NCI-H146 (cell line): ENCODE measurements at places on chromosomes 1 and 21.

DNA sequence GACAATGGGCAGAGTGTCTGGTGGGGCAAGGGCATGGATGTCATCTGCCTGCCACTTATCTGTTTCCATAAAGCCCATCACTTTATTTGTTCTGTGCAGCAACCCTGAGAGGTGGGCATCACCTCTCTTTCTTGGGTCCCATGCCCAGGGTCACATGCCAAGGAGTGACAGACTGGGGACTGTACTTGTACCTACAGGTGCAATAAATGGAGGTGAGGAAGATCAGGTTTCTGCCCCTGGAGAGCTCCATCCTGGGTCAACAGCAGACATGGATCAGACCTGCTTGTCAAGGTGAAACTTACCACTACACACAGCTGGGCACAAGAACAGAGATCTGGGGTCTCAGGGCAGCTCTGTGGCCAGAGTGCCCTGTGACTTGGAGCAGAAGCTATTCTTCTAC, 18.4 kb upstream of the PRDM16 start:
- DNase-seq = no peak

DNA sequence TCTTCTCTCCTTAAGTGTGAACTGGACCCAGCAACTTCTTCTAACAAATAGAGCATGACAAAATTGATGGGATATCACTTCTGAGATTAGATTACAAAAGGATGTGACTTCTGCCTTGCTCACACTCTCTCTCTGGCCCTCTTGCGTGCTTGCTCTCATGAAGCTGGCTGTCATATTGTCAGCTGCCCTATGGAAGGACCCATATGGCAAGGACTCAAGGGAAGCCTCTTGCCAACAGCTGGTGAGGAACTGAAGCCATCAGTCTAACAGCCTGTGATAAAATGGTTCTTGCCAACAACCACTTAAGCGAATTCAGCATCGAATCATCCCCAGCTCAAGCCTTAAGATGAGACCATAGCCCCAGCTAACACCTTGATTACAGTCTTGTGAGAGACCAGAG, 4.8 kb upstream of the TLR5 start:
- no peak for DNase-seq

- DNase-seq = no peak
These were observed 11.8 kb downstream of the TMEM240 start for GRCh38 chr1:1528301-1529267.

DNA sequence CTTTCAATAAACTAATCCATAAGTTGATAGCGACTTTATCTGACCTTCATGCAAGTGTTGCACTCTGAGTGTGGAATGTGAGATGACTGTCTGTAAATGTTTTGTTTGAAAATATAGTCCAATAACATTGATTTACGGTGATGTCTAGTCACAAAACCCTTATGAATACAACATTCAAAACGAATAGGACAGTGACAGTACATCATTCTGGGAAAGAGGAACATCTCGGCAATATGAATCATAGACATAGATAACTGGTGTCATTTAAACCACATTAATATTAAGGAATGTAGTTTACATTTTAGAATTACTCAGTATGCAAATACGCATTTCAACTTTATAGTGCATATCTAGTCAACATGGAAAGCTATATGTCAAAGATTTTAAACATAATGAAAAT, 1311.6 kb upstream of the ADGRL4 start:
- no peak for DNase-seq

GRCh38 chr1:36482724-36483388, at the start of gene CSF3R:
Gene CSF3R, minus strand, starts transcription at chr1:36482913. Its CDS starts 3,417 bp downstream, at chr1:36479496.
- DNase-seq = no peak

DNA sequence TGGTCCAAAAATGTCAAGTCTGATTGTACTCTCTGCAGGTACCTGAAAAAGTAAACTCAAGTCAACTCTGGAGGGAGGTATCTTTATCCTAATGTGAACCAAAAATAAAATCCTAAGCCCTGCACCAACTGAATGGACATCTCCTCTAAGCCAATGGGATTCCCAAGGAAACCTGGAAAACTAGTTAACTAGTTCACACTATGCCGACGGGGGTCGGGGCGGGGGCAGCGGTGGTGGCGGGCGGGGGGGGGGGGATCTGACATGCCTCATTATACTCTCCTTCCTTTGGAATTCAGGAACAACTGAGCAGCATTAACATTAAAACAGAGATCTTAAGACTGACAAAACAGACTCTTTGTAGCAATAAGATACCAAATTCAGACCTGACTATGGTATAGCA, 452.6 kb upstream of the CAMK1G start:
- DNase-seq = no peak

DNA sequence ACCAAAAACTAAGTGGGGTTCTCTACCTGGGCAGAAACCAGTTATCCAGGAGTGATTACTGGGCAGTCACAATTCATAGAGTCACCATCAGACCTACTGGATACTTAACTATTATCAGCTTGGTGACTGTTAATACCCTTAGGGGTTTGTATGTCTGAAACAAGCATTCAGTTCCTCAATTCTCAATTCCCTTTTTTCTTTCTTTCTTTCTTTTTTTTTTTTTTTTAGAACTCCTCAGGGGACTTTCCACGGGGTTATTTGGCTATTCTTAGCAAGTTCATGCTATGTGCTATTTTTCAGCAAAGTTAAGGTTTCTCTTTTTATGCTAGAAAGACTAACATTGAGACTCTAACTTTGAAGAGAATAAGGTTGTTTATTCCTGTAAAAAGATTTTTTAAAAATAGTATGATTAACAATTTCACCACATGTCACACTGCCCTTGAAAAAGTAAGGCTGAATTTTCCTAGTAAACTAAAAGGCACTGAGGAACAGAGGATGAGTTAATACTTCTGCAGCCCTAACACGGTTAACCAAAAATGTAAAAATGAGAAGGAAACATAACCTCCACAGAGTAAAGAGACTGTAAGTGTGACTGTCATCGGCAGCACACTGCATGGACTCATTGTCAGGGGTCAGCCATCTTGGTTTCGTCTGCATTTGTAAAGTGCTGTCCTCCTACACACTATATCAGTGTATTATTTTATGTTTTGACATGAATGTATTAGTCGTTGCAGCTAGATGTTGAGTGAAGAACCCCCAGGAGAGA, 310.2 kb downstream of the NTNG1 start:
- DNase-seq = no peak

- DNase-seq = no peak
These were observed 174.2 kb downstream of the RUNX1 start for GRCh38 chr21:34874684-34875513.

DNA sequence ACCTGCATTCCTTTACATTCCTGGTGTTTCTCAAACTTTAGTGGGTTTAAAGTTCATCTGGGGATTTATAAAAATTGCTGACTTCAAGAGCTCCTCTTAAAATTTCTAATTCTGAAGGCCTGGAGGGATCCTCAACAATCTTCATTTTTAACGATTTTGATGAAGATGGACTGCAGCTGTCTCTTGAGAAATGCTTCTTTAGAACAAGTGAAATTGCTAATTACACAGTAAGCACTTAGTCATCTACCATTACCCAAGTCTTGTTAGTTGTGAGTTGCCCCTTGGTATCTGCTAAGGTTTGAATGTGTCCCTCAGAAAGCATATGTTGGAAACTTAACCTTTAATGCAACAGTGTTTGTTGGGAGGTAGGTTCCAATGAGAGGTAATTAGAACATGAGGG, 163.7 kb downstream of the LTN1 start:
- no peak for DNase-seq

DNA sequence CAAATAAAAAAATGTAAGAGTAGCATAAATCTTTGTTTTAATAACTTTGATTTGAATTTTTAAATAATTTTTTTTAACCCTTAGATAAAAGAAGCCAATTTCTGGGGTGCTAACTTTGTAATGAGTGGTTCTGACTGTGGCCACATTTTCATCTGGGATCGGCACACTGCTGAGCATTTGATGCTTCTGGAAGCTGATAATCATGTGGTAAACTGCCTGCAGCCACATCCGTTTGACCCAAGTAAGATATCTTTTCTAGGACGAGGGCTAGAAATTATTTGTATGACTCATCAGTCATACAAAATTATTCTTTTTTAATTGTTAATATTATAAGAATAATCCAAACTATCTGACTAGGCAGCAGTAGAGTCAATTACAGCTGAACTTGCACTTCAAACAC, 71.2 kb downstream of the GPR161 start:
- no peak for DNase-seq

GRCh38 chr1:5976231-5976630, 16.0 kb downstream of the NPHP4 start:
- DNase-seq = no peak

- DNase-seq = no peak
These were observed 13.2 kb upstream of the SLC45A3 start for GRCh38 chr1:205693421-205693991.

- DNase-seq = no peak
These were observed 7.4 kb upstream of the AGMAT start for GRCh38 chr1:15592285-15592684.

DNA sequence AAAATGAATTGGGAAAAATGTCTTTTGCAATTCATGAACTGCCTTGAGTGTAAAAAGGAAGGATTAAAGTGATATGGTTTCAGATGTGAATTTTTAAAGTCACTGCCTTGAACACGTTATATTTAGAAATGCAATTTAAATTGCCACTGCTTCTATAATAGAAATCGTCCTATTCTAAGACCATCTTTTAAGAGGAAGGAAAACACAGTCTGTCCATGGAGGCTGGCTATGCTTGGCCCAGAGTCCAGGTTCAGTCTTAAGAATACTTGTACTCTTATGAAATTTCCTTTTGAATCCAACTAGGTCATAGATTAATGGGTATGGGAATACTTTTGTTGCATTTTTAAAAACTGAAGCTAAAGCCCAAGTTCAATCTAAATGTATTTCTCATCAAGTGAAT, 86.0 kb downstream of the PCNX2 start:
- DNase-seq = no peak

DNA sequence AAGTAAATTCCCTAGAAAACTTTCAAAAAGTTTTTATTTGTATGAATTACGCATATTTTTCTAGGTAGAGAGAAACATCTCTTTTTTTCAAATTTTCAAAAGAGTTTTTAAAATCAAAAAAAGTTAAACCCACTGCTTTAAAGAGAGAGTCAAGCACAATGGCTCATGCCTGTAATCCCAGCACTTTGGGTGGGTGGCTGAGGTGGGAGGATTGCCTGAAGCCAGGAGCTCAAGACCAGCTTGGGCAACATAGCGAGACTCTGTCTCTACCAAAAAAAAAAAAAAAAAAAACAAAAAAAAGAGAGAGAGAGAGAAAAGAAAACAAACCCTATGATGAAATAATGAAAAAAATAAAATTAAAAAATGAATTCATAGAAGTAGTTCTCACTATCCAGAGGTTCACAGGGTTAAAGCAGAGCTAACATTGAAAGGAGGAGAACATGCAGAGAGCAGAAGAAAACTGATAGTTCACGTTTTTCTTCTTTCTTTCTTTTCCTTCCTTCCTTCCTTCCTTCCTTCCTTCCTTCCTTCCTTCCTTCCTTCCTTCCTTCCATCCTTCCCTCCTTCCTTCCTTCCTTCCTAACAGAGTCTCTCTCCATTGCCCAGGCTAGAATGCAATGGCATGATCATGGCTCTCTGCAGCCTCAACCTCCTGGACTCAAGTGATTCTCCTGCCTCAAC, 30.5 kb upstream of the SARS1 start:
- no peak for DNase-seq

DNA sequence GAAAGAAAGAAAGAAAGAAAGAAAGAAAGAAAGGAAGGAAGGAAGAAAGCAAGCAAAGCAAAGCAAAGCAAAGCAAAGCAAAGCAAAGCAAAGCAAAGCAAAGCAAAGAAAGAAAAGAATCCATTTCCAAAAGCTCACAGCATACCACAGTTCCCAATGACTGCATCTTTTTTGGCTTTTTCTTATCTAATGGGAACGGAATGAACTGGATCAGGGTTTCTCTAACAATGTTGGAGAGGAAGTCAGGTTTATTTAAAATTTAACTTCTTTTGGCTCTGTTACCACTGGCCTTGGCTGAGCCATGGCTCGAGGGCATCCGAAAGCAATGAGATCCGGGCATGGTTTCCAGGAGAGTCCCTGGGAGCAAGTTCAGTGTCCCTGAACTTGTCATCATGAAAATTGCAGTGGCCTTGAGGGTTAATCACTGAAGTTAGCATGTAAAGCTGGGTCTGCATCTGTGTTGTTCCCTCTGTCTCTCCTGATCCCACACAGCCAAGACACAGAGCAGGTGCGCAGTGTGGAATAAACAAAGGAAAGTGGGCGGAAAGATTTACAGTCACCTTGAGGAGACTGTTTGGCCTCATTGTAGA, 34.6 kb upstream of the CTPS1 start:
- no peak for DNase-seq

- DNase-seq = peak; percentile 11
These were observed 34.0 kb downstream of the MAP3K7CL start for GRCh38 chr21:29164323-29164942.

DNA sequence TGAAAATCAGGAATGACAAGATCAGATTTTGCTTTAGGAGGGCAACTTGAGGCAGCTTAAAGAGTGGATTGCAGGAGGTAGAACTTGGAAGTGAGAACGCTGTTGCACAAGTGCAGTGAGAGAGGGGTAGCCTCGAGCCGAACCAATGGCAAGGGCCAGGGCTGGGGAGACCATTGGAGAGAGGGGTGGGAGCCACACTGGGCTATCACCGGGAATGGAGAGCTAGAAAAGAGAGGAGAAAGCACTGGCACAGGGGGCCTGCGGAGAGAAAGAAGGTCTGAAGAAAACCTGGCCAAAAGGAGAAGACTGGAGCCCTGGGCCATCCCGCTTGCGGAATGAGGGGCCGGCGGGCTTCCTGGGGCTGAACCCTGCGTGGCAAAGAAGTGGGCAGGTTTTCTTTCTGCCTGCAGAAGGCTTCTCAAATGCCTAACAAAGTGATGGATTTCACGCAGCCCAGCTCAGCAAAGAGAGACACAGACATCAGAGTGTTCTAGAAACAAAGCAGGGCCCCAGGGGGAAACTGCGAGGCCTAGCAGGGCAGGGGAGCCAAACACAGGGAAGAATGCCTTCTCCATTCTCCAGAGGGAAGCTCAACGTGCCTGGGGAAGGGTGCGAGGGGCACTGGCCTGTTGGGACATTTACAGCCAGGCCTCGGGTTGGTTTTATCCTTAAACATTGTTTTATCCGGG, 1.2 kb upstream of the SLC37A1 start:
- no peak for DNase-seq

DNA sequence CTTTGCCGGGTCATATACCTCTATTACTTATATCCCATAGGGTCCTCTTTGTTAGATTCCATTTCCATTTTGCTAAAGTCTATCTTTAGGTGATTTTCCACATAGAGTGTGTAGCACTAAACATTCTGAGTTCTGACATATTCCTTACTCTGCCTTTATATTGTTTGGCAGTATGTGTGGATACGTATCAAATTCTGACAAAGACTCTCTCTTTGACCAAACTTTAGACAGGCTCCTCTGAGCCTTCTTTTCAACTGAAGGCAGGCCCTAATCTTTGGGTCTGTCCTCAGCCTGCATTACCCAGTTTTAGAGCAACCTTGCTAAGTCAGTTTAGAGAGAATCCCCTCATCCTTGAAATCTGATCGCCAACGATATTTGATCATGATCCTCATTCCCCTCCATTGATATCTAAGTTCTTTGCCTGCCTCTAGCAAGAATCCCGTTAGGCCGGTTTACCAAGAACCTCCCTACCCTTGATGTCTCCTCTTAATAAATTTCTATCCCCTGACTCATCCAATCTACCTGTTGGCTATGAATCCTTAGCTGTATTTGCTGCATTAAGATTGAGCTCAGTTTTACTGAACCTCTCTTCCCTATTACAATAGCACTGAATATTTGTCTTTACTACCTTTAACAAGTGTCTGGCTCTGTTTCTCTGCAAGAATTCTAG, 10.4 kb upstream of the PPT1 start:
- DNase-seq = no peak
